T-helper 1 cell (primary cell): ENCODE measurements at places on chromosomes 7 and 10.

GRCh38 chr7:80206763-80207162 lies 72.1 kb downstream of the GNAI1 start:
- no peak for DNase-seq

GRCh38 chr10:61877887-61878739 lies 23.4 kb upstream of the ARID5B start:
- no peak for DNase-seq

DNA sequence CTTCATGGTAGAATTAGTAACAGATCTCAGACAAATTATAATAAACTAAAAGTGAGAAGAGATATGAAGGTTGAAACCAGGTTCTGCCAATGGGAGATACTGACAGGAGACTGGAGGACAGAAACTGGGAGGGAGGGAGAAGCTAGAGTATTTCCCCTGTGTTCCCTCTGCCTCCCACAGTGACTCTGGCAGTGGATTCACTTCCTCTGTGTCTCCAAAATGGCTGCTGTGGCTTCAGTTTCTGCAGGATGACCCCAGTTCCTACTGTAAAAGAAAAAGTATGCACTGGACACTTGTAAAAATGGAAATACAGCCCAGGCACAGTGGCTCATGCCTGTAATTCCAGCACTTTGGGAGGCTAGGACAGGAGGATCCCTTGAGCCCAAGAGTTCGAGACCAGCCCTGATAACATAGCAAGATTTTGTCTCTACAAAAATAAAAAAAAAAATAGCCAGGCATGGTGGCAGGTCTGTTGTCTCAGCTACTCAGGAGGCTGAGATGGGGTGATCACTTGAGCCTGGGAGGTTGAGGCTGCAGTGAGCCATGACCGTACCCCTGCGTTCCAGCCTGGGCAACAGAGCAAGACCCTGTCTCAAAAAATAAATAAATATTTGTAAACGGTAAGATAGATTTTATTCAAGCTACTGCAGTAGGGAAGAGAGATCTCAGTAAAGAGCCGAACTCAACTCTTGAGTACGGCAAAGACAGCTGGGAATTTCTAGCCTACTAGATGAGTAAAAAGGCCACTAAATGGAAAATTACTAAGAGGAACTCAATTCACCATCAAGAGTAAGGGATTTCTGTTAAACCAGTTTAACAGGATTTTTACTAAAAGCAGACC lies 156.6 kb upstream of the TRIM24 start:
- no peak for DNase-seq

DNA sequence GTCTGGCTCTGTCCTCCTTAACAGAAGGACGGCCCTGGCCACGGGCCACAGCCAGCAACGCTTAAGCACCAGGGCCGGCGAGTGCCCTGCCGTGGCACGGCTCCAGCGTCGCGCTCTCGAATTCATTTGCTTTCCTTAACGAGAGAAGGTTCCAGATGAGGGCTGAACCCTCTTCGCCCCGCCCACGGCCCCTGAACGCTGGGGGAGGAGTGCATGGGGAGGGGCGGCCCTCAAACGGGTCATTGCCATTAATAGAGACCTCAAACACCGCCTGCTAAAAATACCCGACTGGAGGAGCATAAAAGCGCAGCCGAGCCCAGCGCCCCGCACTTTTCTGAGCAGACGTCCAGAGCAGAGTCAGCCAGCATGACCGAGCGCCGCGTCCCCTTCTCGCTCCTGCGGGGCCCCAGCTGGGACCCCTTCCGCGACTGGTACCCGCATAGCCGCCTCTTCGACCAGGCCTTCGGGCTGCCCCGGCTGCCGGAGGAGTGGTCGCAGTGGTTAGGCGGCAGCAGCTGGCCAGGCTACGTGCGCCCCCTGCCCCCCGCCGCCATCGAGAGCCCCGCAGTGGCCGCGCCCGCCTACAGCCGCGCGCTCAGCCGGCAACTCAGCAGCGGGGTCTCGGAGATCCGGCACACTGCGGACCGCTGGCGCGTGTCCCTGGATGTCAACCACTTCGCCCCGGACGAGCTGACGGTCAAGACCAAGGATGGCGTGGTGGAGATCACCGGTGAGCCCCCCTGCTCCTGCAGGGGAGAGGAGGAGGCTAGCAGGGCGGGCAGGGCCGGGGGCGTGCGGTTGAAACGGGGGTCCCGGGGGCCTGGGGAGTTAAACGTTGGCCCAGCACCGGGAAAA lies at the start of gene HSPB1:
HSPB1 (plus strand) TSS at position 327 of the 855 bp plus-strand sequence; CDS start at position 367, 40 bp downstream.
- peak; percentile 63 for DNase-seq

GRCh38 chr7:47265621-47266020 lies 316.3 kb downstream of the TNS3 start:
- DNase-seq = no peak

- DNase-seq = no peak
Observed at GRCh38 chr7:142722248-142722794, 27.0 kb upstream of the PRSS1 start.

DNA sequence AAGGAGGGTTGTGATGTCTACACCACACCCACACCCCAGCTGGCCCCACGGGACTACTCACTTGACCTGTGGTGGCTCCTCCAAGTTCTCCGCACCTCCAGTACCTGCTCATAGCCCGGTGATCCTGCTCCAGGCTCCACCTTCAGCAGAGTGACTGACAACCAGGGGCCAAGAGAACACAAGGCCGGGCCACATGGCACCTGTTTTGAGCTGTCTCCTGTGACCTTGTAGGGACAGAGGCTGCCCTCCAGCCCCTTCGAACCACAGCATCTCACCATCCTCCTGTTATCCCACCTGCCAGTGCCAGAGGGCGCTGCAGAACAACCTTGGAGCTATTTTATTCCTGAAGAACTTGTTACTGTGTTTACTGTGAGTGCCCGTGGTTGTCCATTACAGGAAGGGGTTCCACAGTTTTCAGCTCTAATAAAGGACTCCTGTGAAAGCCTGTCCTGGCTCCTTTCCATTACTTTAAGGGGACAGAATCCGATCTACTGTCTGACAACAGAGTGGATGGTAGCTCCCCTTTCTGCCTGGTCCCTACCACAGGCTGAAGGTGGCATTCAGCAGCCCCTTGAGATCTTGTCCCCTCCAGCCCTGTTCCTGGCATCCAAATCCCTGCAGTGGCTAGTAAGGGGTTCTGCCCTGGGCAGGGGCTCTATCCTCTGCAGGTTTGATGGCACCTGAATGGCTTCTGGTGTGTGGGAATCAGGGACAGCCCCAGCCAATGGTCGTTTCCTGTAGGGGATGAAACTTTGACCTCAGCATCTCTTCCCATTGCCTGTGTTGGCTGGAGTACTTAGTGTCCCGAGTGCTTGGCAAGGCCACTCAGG lies 50.8 kb downstream of the C10orf120 start:
- peak; percentile 23 for DNase-seq

DNA sequence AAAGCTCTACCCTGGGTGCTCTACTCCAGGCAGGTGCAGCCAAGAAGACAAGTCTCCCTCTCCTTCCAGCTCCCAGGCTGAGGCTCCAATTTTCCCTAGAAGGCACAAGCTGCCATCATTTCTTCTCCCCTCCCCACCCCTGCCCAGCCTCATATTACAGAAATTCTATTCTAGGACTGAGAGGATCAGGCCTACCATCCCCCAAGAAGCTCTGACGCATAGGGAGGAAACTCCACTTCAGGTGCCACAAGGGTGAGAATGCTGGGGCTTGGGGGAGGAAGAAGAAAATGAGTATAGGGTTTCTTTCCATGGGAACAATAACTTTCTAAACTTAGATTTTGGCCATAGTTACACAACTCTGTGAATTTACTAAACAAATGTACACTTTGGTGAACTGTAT lies 35.3 kb downstream of the FEZF1 start:
- DNase-seq = no peak

DNA sequence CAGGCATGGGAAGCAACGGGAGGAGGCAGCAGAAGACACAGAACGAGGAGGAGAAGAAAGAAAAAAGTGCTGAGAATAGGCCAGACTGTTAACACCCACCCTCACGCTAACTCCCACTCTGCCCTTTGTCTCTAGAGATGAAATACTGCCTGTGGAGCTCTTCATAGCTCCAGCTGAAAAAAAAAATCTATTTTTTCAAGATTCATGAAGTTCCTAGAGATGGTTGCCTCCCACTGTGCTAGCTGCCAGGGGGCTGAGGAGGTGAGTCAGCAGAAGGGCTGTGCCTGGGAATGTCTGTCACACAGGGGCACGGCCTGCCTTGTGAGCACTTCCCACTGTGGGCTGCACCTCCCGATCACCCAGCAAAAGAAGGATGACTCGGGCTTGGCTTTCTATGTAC lies 144.5 kb downstream of the RNF216 start:
- DNase-seq = no peak

DNA sequence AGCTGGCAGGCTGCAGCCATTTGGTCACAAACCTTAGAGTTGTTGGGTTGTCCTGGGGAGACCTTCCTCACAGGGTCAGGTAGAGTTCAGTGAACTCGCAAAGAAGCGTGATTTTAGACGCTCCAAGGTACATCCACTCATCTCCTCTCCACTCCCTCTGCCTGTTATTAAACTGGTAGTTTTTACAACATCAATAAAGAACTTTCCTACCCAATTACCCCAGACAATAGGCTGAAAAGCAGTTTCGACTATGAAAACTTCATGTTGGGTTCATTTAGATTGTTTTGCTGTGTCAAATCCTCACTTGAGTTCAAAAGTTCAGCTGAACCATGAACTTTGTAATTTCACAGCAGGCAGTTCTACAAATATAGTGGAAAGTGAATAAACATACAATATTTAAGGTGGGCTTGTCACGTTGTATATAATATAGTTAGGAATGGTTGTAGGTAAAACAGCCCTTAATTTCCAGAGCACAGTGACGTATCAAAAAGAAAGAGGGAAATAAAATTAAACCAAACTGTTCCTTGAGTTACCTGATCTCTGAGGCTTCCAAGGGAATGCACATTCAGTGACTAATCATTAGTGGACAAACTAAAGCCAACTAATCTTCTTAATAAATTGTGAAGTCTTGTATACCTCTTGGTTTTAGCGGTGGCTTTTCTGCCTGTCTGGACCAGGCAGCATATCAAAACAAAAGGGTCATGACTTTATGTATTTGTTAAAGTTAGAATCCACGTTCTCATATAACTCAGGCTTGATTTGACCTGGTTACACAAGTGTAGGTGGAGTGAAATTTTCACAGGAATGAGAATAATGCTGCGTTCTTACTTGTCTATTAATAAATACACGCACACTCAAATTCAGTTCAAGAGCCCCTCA lies 100.5 kb downstream of the CYP26A1 start:
- no peak for DNase-seq

DNA sequence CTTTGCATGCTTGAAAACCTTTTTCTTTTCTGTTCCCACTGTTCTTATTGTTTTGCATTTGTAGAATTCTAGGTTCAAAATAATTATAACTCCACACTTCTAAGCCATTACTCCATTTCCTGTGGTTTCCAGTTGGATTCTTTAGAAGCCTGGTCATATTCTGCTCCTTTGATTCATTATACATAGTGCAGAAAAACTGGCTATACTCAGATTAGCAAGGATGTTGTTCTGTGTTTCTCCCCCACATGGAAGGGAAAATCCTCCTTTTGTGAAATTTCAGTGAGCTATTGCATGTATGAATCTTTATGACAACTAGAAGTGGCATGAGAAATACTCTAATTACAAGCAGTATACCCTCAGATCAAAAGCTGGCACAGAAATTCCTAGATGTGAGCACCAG lies 79.5 kb downstream of the SLC13A1 start:
- DNase-seq = no peak

DNA sequence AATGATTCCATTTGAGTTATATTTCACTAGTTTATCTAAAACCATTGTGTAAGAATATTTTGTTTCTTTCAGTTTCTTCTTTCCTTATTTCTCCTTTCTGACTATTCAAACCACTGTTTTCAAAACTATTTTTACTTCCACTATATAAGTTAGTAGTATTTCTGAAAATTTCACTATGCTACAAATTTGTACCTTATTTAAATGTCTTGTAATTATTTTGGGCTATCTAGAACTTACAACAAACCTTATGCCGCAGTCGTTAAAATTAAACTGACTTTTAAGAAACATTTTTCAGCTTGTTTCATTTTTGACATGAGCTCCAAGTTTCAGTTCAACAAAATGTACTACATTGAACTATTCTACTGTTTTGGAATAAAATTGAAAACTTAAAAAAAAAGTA lies 1.8 kb downstream of the TFEC start:
- DNase-seq = no peak

DNA sequence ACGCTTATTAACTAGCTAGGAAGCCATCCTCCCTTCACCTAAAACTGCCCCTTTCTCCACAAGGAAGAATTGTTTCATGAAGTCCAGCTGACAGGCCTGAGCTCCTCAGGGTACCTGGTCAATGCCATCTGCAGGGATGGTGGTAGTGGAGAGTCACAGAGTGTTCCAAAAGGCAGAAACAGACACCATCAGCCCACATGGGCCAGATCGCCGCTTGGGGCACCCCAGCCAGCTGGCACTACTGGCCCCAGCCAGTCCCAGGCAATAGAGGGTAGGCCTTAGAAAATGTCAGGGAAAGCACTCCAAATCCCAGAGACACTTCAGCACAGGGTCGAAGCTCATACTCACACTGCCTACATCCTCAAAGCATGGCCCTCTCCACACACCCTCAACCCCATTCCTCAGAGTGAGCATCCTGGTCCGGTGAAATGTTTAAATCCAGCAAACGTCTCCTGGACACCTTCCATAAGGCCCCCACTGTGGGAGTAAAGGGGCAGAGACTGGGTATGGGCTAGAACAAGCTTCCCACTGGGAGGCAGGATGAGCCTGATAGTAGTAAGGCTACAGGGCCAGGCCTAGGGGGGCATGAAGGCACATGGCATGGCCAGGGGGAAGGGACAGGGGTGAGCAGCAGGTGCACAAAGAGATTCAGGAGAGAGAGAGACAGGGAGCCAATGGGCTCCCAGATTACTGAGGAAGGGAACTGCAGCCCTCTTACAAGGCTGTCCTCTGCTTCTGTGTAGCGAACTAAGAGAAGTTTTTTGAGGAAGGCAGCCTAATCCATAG lies 1.9 kb downstream of the LRRC20 start:
- no peak for DNase-seq
